ENCODE measurements at places on chromosomes 11 and 22.

DNA sequence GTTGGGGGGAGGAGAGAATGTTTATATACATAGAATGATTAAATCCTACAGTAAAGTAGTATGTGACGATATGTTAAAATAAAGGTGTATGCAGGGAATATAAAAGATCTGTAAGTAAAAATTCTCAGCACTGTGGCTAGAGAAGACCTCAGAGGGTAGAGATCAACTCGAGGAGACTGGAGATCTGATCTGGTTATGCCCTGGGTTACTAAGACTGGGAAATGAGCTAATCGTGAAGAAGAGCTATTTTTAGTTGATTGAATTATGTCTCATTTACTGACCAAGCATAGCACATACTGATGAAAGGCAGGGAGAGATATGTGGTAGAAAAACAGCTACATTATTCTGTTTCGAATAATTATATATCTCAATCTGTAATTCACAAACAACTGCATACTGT, 42.8 kb upstream of the ALKBH3 start:
- H3K4me3 ChIP-seq, result no peak overlapping the region
- H3K27me3 ChIP-seq, result no peaks in the 10 kb centered on the region
- peaks cover 62% of the 10 kb centered on the region for H3K4me1 ChIP-seq
- no peaks in the 10 kb centered on the region for H3K36me3 ChIP-seq
- no peak overlapping the region for H3K27ac ChIP-seq
- no peak for DNase-seq

- no peak overlapping the region for H3K27ac ChIP-seq
- H3K36me3 ChIP-seq, result peaks cover 10% of the 10 kb centered on the region
- no peak for DNase-seq
- H3K4me3 ChIP-seq, result no peak overlapping the region
- H3K4me1 ChIP-seq, result no peaks in the 10 kb centered on the region
- no peaks in the 10 kb centered on the region for H3K27me3 ChIP-seq
Observed at GRCh38 chr11:121540627-121541026, 87.9 kb upstream of the SORL1-AS1 start.

- H3K27ac ChIP-seq, result no peak overlapping the region
- H3K4me3 ChIP-seq, result no peak overlapping the region
- H3K36me3 ChIP-seq, result peaks cover 52% of the 10 kb centered on the region
- DNase-seq, result no peak
Observed at GRCh38 chr22:37053310-37054055, 1.9 kb downstream of the KCTD17 start.

- no peaks in the 10 kb centered on the region for H3K36me3 ChIP-seq
- no peak for DNase-seq
- H3K27ac ChIP-seq, result no peak overlapping the region
- H3K4me3 ChIP-seq, result no peak overlapping the region
Observed at GRCh38 chr11:91187314-91187713, 964.5 kb upstream of the CHORDC1 start.

DNA sequence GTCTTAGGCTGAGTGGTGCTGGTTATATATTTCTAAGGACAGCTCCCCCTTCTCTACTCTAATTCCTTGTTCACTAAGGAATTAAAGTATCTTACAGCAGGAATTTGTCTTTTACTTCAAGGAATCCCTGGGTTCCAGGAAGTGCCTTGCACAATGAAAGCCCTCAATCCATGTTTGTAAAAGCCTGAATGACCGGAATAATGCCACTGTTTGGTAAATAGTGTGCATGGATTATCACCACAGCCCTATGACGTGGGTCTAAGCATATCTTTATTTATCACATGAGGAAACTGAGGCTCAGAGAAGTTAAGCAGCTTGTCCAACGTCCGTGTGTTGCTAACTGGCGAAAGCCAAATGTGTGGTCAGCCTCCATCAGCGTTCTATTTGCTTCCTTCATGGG, 135.7 kb upstream of the NAV2 start:
- H3K4me1 ChIP-seq, result peaks cover 49% of the 10 kb centered on the region
- H3K27me3 ChIP-seq, result no peaks in the 10 kb centered on the region
- no peak for DNase-seq
- no peaks in the 10 kb centered on the region for H3K36me3 ChIP-seq

DNA sequence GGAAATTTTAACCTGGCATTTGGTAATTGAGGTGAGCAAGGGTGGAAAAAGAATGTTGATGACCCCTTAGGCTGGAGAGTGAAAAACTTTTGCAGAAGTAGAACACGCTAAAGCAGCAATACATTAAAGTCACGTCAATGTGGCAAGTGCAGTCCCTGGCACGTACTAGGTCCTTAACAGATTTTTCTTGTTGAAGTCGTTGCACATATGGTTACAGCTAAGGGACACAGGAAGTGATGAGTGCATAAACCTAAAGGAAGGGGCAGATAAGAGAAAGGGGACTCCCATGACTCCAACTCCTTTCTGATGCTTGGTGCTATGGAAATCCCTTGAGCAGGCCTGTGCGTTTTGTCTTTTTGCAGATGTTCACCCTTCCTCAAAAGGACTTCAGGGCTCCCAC, 1.2 kb downstream of the ACCS start:
- H3K27ac ChIP-seq, result peak overlapping the region; percentile 91
- peak overlapping the region; percentile 73 for H3K4me3 ChIP-seq

GRCh38 chr11:77372726-77373125, 71.2 kb upstream of the GDPD4 start:
- no peak overlapping the region for H3K4me3 ChIP-seq
- peaks cover 27% of the 10 kb centered on the region for H3K36me3 ChIP-seq
- no peaks in the 10 kb centered on the region for H3K27me3 ChIP-seq
- DNase-seq, result no peak

- no peaks in the 10 kb centered on the region for H3K36me3 ChIP-seq
- H3K4me1 ChIP-seq, result peaks cover 65% of the 10 kb centered on the region
- peak within 1 kb of the TSS; percentile 98 for H3K27ac ChIP-seq
- no peak for DNase-seq
- H3K4me3 ChIP-seq, result peak within 1 kb of the TSS; percentile 68
Observed at GRCh38 chr11:67372993-67373647, at the start of gene CLCF1. Gene CLCF1, minus strand, starts transcription at chr11:67373598. Its CDS starts 59 bp downstream, at chr11:67373539.

All from esophagus muscularis mucosa (tissue), 4 donors.